ENCODE measurements at places on chromosomes 3 and 15. TPM values are rescaled to one million over a fixed set of nuclear protein-coding genes. Genes with fewer than 3 reads are reported as not detected.

Gene CLASP2
- 68.5 TPM for total RNA-seq

Gene VPS39
- 231 TPM for total RNA-seq

Gene POTEB
- not detected for total RNA-seq

GRCh38 chr3:65851827-65852226, 186.9 kb downstream of the MAGI1 start:
- H3K36me3 ChIP-seq: no peaks in the 10 kb centered on the region
- DNase-seq: no peak
- H3K4me1 ChIP-seq: peaks cover 4% of the 10 kb centered on the region
- no peaks in the 10 kb centered on the region for H3K27me3 ChIP-seq
- no peak overlapping the region for H3K4me3 ChIP-seq

DNA sequence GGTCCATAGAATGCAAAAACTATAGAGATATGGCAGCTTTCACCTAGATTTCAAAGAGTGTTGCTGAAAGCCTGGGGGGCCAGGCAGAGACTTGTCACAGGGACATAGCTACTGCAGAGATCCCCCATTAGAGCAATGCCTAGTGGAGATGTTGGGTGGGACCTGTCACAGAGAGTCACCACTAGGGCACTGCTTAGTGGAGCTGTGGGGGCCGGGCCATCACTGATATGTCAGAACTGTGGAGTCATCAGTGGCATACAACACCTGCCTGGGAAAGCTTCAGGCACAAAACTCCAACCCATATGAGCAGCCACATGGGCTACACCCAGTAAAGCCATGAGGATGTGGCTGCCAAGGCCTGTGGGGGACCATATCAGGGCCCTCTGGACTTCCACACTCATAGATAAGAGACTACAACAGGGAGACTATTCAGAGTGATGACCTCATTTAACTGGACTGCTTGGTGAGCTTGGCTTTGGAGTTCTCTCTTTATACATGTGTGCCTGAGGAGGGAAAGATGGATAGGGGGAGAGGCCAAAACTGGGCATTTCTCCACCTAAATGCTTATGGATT, 176.3 kb downstream of the ZNF621 start:
- no peaks in the 10 kb centered on the region for H3K36me3 ChIP-seq
- H3K4me3 ChIP-seq: no peak overlapping the region
- no peaks in the 10 kb centered on the region for H3K4me1 ChIP-seq
- H3K27ac ChIP-seq: no peak overlapping the region
- no peaks in the 10 kb centered on the region for H3K27me3 ChIP-seq

Gene AADAC
- total RNA-seq: 239 TPM

- no peak overlapping the region for H3K4me3 ChIP-seq
- H3K27me3 ChIP-seq: no peaks in the 10 kb centered on the region
- peaks cover 9% of the 10 kb centered on the region for H3K4me1 ChIP-seq
These were observed 25.2 kb downstream of the CCNL1 start for GRCh38 chr3:157134620-157135191.

DNA sequence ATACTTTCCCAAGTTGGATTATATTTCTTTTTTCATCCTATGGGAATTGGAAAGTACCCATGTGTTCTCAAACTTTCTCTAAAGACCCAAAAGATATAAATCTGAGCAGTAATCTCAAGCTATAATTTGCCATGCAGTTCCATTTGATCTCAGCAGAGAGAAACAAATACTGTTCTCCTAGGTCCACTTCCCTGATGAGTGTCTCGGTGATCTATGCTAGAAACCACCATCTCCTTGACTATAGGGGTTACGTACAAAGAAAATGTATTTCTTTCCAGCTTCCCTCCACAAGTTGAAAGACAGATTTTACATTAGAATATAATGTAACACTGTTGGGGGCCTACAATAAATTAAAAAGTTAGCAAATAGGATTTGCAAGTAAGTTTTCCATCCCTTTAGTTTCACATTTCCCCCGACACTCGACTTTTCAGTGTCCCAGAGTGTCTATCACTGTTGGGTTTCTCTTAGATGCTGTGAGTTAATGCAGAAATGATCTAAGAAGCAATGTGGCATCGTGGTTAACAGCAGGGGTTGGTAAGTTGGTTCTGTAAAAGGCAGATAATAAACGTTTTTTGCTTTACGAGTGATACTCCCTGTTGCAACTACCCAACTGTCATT, 465.1 kb upstream of the CFAP20DC start:
- DNase-seq: no peak
- H3K27me3 ChIP-seq: no peaks in the 10 kb centered on the region
- H3K36me3 ChIP-seq: no peaks in the 10 kb centered on the region
- no peaks in the 10 kb centered on the region for H3K4me1 ChIP-seq
- H3K27ac ChIP-seq: no peak overlapping the region

GRCh38 chr3:126151562-126152302, 28.7 kb downstream of the ALDH1L1 start:
- no peaks in the 10 kb centered on the region for H3K4me1 ChIP-seq
- H3K36me3 ChIP-seq: no peaks in the 10 kb centered on the region
- no peak overlapping the region for H3K4me3 ChIP-seq

Gene RSRC1
- 24.5 TPM for total RNA-seq

DNA sequence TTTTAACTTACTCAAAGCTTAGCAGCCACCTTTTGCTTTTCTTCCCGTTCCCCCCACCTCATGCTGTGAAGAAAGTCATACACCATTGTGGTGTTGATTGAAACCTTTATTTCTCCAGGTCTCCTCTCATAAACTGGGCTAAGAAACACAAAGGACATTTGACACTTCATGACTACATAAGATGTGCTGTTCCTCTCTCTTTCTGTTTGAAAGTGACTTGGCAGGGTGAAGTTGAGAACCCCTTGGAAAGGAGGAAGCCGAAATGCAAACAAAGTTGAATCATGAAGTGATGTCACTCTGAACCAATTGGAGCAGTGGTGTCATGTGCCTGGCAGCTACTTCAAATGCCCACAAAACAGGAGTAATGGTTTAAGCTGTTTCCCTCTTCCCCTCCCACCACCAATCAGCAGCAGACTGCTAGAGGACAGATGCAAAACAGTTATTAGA, 174.7 kb downstream of the IGF1R start:
- no peaks in the 10 kb centered on the region for H3K27me3 ChIP-seq
- no peak overlapping the region for H3K27ac ChIP-seq

- no peak overlapping the region for H3K4me3 ChIP-seq
- H3K27ac ChIP-seq: no peak overlapping the region
- no peaks in the 10 kb centered on the region for H3K27me3 ChIP-seq
- H3K4me1 ChIP-seq: no peaks in the 10 kb centered on the region
- no peaks in the 10 kb centered on the region for H3K36me3 ChIP-seq
These were observed 43.6 kb upstream of the DCBLD2 start for GRCh38 chr3:98945101-98945524.

- no peaks in the 10 kb centered on the region for H3K4me1 ChIP-seq
- H3K27ac ChIP-seq: no peak overlapping the region
- H3K36me3 ChIP-seq: no peaks in the 10 kb centered on the region
- DNase-seq: no peak
- H3K4me3 ChIP-seq: no peak overlapping the region
These were observed 92.8 kb downstream of the PCSK6 start for GRCh38 chr15:101396484-101397261.

DNA sequence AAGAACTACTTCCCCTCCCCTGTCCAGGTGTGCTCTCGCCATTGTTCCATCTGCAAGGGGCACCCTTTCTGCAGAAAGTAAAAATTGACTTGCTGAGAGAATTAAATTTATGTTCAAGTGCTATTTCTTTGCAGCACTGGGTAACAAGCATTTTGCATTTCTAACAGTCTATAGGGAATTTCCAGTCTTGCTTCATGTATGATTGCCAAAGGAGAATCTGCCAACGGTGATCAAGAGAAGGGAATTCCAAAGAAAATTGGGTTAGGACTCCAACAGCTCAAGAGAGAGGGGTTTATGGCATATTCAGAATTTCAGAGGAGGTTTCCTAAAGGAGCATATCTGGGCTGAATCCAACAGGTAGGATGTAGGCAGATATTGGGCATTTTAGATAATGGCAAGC, 136.7 kb upstream of the WNT5A start:
- no peaks in the 10 kb centered on the region for H3K27me3 ChIP-seq
- no peak overlapping the region for H3K4me3 ChIP-seq
- no peak overlapping the region for H3K27ac ChIP-seq
- no peak for DNase-seq
- no peaks in the 10 kb centered on the region for H3K36me3 ChIP-seq

Measured in Peyer's patch (tissue), 4 donors.